ENCODE measurements at places on chromosomes 1 and 21.

- no peak for DNase-seq
Measured at GRCh38 chr1:59193443-59194093, 103.3 kb upstream of the FGGY start.

DNA sequence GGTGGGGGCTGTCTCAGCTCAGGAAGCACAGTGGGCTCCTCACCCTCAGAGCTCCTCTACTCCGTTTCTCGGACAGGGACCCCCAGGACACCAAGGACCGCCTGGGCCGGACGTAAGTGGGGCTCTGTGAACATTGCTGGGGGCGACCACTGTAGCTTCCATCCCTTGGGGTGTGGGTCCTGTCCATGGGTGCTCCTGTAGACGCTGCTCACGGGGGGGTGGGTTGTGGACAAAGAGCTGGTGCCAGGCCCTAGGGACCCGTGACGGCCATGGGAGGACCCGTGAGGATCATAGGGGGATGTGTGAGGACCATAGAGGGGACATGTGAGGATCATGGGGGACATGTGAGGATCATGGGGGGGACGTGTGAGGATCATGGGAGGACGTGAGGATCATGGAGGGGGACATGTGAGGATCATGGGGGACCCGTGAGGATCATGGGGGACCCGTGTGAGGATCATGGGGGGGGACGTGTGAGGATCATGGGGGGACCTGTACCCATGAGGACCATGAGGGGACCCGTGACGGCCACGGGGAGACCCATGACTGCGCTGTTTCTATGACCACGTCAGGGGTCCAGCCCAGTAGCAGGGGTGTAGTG, 18.1 kb downstream of the COL6A1 start:
- DNase-seq: no peak

DNA sequence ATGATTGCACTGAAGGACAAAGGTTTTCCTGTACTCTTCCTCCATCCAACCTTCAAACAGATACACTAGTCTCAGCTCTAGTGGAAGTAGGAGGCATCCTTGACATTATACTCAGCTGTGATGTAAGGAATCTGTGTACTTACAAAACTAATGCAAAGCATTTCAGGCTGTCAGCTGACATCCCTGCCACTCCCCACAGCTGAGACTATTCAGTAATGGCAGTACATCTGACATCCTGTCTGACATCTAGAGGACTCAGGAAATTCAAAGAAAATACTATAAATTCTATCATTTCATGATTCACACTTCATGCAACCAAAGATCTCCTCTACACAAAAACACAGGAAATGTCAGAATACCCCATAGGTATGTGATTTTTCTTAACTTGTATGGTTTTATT, 325.8 kb downstream of the SMYD3 start:
- DNase-seq: no peak

- no peak for DNase-seq
Measured at GRCh38 chr1:231236938-231237337, 4.1 kb upstream of the GNPAT start.

- DNase-seq: peak; percentile 91
Measured at GRCh38 chr1:180282401-180283044, 52.5 kb downstream of the LHX4 start.

Measured in NCI-H2171 treated with DMSO at 0.1 percent for 48 hours (cell line).